ENCODE measurements at places on chromosomes 7 and 10. TPM values are rescaled to one million over a fixed set of nuclear protein-coding genes. Genes with fewer than 3 reads are reported as not detected.

Gene GTF2IRD1
- 20.7 TPM for total RNA-seq

Gene LLCFC1
- total RNA-seq: not detected

Gene ASAH2B
- total RNA-seq: 9.1 TPM

Gene SPDYE16
- 0.27 TPM for total RNA-seq

Gene CLCN1
- total RNA-seq: not detected

Gene GSTO2
- total RNA-seq: 2.2 TPM

Gene WNT16
- total RNA-seq: 6.3 TPM

Gene ECHDC3
- 1.3 TPM for total RNA-seq

Gene CCDC146
- 15.8 TPM for total RNA-seq

Gene CDCA7L
- total RNA-seq: 24.7 TPM

Gene ABCB1
- total RNA-seq: 10.4 TPM

Gene GOLGA7B
- 10.2 TPM for total RNA-seq

Gene FAM241B
- total RNA-seq: 11.3 TPM

Gene ITGB8
- total RNA-seq: 82.5 TPM

Gene FZD1
- total RNA-seq: 14.8 TPM

Gene DPYSL4
- total RNA-seq: 44.5 TPM

Gene GFRA1
- total RNA-seq: 30.4 TPM

Gene TMEM225B
- 0.27 TPM for total RNA-seq

Gene FRMD4A
- total RNA-seq: 169 TPM

Gene GARS1
- total RNA-seq: 73.1 TPM

Gene DRGX
- not detected for total RNA-seq

Gene TFAM
- total RNA-seq: 31.9 TPM

Gene SPAG6
- 1.5 TPM for total RNA-seq

Gene NRCAM
- 194 TPM for total RNA-seq

Gene EPHA1
- 1.6 TPM for total RNA-seq

Gene APBB1IP
- total RNA-seq: 1.6 TPM

Gene CYP2E1
- 16.0 TPM for total RNA-seq

Gene OR2A42
- 0.45 TPM for total RNA-seq

Gene PIP
- not detected for total RNA-seq

Gene PLEKHS1
- not detected for total RNA-seq

Gene HOXA4
- not detected for total RNA-seq

Gene SPDYE2B
- total RNA-seq: not detected

Gene NUTM2B
- total RNA-seq: 1.3 TPM

All from cerebellum (tissue), 4 donors.